ENCODE measurements at places on chromosomes 3 and 15.

DNA sequence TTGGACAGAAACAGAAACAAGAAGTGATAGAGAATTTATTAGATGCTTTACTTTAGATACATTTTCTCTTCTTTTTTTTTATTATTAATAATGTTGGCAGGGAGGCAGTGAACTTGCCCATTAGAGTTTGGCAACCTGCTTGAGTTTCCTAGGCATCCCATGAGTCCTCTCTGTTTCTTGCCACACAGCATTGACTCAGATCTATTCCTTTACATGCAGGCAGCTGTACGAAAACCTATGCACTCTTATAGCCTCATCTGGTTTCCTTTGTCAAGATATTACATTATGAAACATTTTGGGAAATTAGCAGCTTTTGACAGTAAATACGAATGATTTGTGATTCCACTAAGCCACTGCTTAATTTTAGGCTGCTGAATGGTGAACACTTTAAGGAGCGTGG is 23.3 kb downstream of the IL1RAP start:
- DNase-seq: no peak

DNA sequence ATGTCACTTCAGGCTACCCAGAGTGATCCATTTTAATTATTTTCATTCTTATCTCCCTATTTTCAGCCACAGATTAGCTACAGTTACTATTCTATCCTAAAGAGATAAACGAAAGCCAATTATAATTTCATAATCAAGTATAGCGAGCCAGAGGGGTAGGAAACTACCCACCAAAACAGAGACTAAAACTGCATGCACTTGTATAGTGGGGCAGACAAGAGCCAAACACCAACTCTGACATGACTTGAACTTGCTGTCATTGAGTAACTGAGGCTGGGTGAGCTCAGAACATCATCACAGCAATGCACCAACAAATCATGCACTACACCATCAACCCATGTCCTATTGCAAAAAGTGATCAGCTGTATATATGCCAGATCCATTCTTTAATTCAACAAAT is 64.8 kb downstream of the FBN1 start:
- no peak for DNase-seq

DNA sequence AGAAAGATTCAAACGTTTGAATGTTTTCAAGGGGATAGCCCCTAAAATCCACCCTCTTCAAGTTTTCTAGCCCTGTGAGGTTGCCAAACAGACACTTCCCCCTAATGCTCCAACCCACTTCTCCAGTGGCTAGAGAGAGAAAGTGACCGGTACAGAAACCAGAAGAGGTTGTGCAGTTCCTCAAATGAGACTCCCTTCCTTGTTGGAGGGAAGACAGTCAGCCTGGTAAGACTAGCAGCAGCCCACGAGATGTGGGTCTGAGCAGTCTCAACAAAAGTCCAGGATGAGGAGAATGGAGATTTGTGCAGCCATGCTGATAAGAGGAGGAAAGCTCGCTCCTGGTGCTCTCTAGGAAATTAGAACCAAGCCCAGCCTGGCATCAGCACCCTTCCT is 222.8 kb upstream of the TPRG1 start:
- DNase-seq: no peak

- DNase-seq: no peak
These were observed 80.5 kb upstream of the PLXND1 start for GRCh38 chr3:129686941-129687340.

DNA sequence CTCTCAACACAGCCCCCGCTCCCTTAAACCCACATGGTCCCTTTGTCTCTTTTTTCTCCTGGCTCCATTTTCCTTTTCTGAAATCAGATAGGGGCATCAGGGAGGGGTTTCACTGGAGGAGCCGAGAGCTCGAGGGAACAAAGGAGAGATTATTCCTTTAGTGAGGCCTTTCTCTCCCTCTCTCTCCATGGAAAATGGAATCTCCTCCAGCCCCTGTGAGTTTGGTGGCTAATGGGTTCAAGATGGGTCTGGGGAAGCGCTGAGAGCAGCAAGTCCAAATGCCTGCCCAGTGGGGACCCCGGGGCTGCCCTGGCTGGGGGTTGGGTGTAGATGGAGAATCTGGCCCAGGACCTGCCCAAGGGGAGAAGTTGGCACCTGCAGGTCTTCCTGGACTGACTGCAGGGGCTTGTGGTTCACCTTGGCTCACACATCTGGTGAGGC is 56.8 kb downstream of the ITGA11 start:
- DNase-seq: peak; percentile 29

- no peak for DNase-seq
These were observed 724 bp downstream of the RPSA start for GRCh38 chr3:39407259-39407629.

- peak; percentile 64 for DNase-seq
These were observed 17.1 kb downstream of the CCDC13 start for GRCh38 chr3:42755681-42756578.

DNA sequence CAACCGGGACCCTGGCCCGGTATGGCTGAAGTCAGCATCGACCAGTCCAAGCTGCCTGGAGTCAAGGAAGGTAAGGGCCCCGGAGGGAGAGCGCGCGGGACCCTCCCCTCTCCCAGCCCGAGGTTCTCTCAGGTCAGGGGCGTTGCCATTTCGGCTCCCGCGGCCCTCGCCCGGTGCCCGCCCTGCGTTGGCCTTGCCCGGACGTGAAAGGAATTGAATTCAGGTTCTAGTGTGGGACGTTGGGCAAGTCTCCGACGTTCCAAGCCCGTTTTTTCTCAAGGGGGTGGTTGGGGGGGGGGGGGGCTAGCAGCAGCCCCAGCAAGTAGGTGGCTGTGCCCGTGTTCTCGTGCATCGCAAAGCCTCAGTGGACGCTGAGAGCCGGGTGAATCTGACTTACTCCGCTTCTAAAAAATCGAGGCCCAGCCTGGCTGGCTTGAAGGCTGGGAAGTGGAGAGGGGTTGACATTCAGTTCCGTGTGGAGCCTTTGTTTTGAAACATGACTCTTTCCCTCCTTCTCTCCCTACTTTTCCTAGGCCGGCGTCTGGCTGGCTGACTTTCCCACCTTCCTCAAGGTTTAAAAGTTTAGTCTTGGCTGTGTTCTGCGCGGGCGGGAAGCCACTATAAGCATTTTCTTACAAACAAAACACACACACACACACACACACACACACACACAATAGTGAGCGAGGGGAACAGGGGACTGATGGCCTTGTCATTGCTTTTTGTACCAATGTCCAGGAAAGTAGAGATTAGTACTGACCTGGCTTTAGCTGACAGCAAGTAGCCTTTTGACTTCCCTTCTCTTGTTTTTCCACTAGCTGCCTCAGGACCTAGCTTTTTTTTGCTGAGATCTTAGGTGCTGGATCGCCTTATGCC is at the start of gene UTS2B:
Gene UTS2B (minus strand): TSS at position 873 of the 876 bp plus-strand sequence. CDS start 48,337 bp downstream, outside the sequence.
- DNase-seq: peak; percentile 77

GRCh38 chr3:48187301-48187578 is 977 bp downstream of the CDC25A start:
- DNase-seq: no peak

- DNase-seq: peak; percentile 49
These were observed 18.4 kb upstream of the KLF13 start for GRCh38 chr15:31308185-31308639.

DNA sequence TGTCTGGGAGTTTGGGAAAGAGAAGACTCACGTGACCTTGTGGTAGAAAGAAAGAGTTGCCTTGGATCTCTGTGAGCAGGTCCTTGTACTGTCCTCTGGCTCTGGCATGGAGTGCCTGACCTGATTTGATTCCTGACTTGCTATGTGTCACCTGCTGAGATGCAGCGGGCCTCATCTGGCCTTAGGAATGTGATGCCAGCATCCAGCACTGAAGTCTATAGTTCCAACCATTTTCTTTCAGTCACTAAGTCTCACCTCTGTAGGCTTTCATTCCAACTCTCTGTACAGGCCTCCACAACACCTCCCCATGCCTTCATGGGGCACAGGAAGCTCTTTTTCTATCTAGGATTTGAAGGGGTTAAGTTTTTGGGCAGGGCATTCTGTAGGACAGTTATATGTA is 12.1 kb upstream of the OXSR1 start:
- no peak for DNase-seq

DNA sequence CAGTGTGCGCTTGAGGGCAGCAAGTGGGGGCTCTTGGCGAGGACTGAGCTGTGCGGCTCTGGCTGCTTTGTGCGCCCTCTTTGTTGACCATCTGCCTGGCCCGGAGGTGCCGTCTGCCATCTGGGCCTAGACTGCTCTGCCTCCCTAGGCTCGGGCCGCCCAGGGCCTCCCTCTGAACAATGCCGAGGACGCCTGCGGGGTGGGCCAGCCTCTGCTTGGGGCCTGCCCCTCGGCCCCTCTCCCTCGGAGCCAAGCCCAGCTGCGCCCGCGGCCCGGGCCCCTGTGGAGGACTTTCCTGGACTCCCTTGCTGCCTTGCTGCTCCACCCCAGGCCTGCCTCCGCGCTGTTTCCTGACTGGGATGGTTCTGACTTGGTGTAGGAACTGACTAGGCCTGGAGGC is 31.9 kb upstream of the SPSB4 start:
- no peak for DNase-seq

DNA sequence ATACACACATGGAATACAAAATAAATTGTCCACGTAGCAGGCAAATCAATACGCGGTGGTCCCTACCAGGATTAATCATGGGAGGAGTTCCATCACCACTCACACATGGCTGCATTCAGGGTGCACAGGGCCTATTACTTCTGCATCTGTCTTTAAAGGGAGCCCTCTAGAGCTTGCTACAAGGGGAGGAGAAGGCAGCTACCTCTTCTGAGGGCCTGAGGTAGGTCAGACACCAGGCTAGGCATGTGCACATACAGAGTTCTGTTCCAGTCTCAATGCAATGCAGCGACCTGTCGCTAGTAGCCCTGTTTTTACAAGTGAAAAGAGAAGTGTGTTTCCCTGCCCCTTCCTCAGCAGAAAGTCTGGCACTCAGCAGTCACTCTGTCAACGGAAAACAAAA is 102.7 kb downstream of the ROBO2 start:
- DNase-seq: no peak

- DNase-seq: no peak
These were observed 45.5 kb upstream of the HERC1 start for GRCh38 chr15:63879211-63879610.

GRCh38 chr3:3589715-3590130 is 209.5 kb upstream of the LRRN1 start:
- DNase-seq: no peak

- DNase-seq: no peak
These were observed 95.3 kb upstream of the SLC2A2 start for GRCh38 chr3:171121801-171122200.

DNA sequence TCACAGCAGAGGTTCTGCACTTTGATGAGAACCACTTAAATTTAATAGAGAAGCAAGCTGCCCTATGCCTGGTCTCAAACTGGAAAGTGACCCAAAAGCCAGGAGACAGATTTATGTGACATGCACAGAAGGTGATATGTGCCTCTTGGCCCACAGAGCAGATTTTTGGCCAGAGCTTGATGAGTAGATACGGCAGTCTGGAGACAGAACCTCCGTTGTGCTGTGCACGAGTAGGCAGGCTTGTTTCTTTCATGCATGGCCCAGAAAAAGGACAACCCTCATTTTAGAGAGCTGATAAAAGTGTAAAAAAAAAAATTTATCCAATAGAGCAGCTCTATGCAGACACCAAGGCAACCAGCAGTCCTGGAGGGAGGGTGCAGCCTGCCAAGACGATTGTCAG is 423.1 kb downstream of the CNTN6 start:
- DNase-seq: no peak

- no peak for DNase-seq
These were observed 193.8 kb downstream of the FHIT start for GRCh38 chr3:61057464-61057863.

GRCh38 chr3:179729981-179730380 is 77.1 kb downstream of the USP13 start:
- DNase-seq: no peak

- no peak for DNase-seq
These were observed 542.0 kb downstream of the EPHA3 start for GRCh38 chr3:89649431-89649830.

- DNase-seq: no peak
These were observed 236.5 kb downstream of the AGBL1 start for GRCh38 chr15:86316216-86316615.

GRCh38 chr3:97636465-97636864 is 128.1 kb upstream of the ARL6 start:
- DNase-seq: no peak

- no peak for DNase-seq
These were observed 130.7 kb downstream of the LPP start for GRCh38 chr3:188284455-188285212.

- peak; percentile 20 for DNase-seq
These were observed 107.1 kb downstream of the ATG7 start for GRCh38 chr3:11379238-11379823.

- DNase-seq: no peak
These were observed 683.8 kb upstream of the NR2F2 start for GRCh38 chr15:95646484-95647273.

DNA sequence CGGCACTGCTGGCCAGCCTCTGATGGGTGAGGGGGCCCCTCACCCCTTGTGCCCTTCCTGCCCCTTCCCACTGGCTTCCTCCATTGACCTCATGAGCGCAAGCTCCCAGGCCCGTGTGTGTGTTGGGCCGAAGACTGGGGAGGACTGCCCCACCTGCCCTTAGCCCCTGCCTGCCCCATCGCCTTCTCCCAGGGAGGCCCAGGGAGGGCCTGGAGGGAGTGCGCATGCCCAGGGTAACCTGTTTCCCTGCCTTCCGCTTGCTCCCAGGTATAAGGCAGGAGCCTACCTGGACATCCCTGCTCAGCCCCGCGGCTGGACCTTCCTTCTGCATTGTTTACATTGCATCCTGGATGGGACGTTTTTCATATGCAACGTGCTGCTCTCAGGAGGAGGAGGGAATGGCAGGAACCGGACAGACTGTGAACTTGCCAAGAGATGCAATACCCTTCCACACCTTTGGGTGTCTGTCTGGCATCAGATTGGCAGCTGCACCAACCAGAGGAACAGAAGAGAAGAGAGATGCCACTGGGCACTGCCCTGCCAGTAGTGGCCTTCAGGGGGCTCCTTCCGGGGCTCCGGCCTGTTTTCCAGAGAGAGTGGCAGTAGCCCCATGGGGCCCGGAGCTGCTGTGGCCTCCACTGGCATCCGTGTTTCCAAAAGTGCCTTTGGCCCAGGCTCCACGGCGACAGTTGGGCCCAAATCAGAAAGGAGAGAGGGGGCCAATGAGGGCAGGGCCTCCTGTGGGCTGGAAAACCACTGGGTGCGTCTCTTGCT is 8.8 kb downstream of the DLL4 start:
- no peak for DNase-seq

- DNase-seq: no peak
These were observed 105.5 kb upstream of the MRPL3 start for GRCh38 chr3:131608296-131608695.

GRCh38 chr15:85149465-85150129 is 167.9 kb downstream of the PDE8A start:
- DNase-seq: no peak

GRCh38 chr3:38507120-38507519 is 11.0 kb downstream of the EXOG start:
- no peak for DNase-seq

GRCh38 chr3:9420850-9421549 is 23.6 kb downstream of the SETD5 start:
- DNase-seq: no peak

DNA sequence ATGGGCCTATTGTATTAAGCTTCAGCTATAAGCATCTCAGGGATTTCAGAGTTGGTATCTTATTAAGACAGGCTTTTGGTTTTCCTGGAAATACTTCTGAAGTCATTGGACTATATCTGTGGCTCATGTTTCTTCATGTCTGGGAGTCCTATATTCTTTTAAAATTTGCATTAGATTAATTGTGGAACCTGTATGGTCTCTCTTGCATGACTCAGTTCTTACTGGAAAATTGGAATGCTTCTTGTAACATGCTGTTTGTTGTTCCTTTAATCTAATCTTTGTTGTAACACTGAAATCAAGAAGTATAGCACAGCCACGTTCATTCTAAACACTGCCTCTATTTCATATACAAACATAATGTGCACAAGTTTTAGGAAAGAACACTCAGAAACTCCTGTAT is 208.1 kb downstream of the RBMS3 start:
- no peak for DNase-seq

Measured in HAP-1 (cell line).